ENCODE measurements at places on chromosomes 2 and 18. TPM values are rescaled to one million over a fixed set of nuclear protein-coding genes. Genes with fewer than 3 reads are reported as not detected.

Gene SERPINB13
- total RNA-seq = not detected

GRCh38 chr2:64859312-64860212 is 129.6 kb upstream of the SLC1A4 start:
- DNase-seq = peak; percentile 84

DNA sequence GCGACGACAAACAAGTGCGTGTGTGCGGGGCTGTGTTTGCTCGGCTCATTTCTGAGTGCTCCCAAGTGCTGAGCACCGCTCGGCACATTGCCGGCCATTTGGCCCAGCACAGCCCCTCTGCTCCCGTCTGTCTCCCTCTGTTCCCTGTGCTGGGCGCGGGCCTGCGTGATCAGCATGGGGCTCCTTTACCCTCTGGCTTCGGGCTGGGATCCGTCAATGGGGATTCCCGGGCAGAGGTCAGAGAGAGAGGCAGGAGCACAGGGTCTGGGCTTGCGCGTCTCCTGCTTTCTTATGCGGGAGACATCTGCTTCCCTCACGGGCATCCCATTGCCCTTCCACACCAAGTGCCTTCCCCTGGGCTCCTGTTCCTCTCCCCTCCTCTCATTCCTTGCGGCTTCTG is 234.0 kb downstream of the ACKR3 start:
- DNase-seq = no peak

- no peak for DNase-seq
These were observed 2.4 kb upstream of the MSGN1 start for GRCh38 chr2:17813742-17814473.

- DNase-seq = no peak
These were observed 44.8 kb downstream of the FTCDNL1 start for GRCh38 chr2:199806179-199806578.

All from renal cortical epithelial cell (primary cell).